ENCODE measurements at places on chromosomes 4 and X. TPM values are rescaled to one million over a fixed set of nuclear protein-coding genes. Genes with fewer than 3 reads are reported as not detected.

- no peaks in the 10 kb centered on the region for H3K27me3 ChIP-seq
- H3K4me3 ChIP-seq = no peak overlapping the region
- no peak overlapping the region for H3K27ac ChIP-seq
- no peak for DNase-seq
- H3K4me1 ChIP-seq = no peaks in the 10 kb centered on the region
- H3K36me3 ChIP-seq = no peaks in the 10 kb centered on the region
These were observed 159.2 kb upstream of the NDST4 start for GRCh38 chr4:115272594-115272993.

- H3K36me3 ChIP-seq = no peaks in the 10 kb centered on the region
- H3K4me3 ChIP-seq = no peak overlapping the region
- H3K27me3 ChIP-seq = no peaks in the 10 kb centered on the region
These were observed 412.4 kb downstream of the DMD start for GRCh38 chrX:32798990-32799389.

DNA sequence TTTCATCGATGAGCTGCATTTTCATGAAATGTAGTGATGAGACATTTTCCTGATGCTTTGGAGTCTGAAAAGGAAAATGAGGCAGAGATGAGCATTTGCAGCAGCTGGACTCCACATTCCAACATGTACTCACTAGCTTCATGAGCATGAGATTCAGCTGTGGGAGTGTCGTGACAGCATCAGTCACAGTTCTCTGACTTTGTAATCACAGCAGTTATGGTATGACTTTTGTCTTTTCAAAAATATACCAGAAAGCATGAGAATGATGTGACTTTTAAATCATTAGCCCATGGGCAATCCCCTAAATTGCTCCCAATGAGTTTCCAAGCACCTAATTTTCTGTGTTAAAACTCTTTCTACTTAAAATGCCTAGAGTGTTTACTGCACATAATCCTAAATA lies 18.3 kb upstream of the MSL3 start:
- DNase-seq = no peak
- H3K27me3 ChIP-seq = no peaks in the 10 kb centered on the region
- no peaks in the 10 kb centered on the region for H3K36me3 ChIP-seq

GRCh38 chr4:143455211-143455610 lies 58.3 kb upstream of the SMARCA5 start:
- H3K27me3 ChIP-seq = no peaks in the 10 kb centered on the region
- no peak overlapping the region for H3K27ac ChIP-seq
- H3K36me3 ChIP-seq = no peaks in the 10 kb centered on the region
- no peak overlapping the region for H3K4me3 ChIP-seq

DNA sequence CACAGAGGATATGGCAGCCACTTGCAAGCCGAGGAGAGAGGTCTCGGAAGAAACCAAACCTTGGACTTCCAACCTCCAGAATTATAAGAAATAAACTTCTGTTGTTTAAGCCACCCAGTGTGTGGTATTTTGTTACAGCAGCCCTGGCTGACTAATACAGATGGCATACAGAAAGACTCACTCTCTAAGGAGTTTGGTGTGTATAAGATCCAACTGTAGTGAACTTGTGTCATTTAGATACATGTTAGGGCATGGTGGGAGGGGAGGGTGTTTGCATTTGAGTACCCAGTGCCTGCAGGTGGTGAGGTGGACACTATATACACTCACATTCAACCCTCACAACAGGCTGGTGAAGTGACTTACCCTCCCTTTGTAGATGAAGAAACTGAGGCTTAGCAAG lies 233.2 kb upstream of the KLF3 start:
- no peaks in the 10 kb centered on the region for H3K4me1 ChIP-seq
- H3K27me3 ChIP-seq = no peaks in the 10 kb centered on the region
- no peak overlapping the region for H3K27ac ChIP-seq
- no peaks in the 10 kb centered on the region for H3K36me3 ChIP-seq
- no peak overlapping the region for H3K4me3 ChIP-seq

GRCh38 chr4:128155874-128156456 lies 94.9 kb downstream of the LARP1B start:
- no peaks in the 10 kb centered on the region for H3K36me3 ChIP-seq
- DNase-seq = no peak
- no peak overlapping the region for H3K4me3 ChIP-seq

GRCh38 chrX:108701633-108702032 lies 34.7 kb downstream of the IRS4 start:
- H3K4me1 ChIP-seq = no peaks in the 10 kb centered on the region
- DNase-seq = no peak
- H3K27me3 ChIP-seq = no peaks in the 10 kb centered on the region
- H3K4me3 ChIP-seq = no peak overlapping the region
- no peak overlapping the region for H3K27ac ChIP-seq
- no peaks in the 10 kb centered on the region for H3K36me3 ChIP-seq

DNA sequence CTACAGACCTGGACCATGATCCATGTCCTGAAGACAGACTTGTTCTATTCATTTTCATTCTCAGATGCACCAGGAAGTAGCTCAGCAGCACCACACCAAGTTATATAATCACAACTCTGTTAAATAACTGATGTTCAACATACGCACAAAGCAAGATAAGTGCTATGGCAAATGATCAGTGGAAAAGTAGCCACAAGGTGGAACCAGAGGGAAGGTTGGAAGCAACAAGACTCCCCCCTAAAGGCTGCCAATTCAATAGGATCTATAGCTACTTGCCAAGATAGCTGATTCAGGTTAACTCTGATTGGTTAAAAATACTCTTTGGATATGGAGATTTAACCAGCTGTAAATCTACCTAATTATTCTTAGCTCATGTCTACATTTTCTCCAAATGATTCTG lies 23.7 kb upstream of the FAM47B start:
- H3K36me3 ChIP-seq = no peaks in the 10 kb centered on the region
- no peak overlapping the region for H3K4me3 ChIP-seq
- no peaks in the 10 kb centered on the region for H3K4me1 ChIP-seq

DNA sequence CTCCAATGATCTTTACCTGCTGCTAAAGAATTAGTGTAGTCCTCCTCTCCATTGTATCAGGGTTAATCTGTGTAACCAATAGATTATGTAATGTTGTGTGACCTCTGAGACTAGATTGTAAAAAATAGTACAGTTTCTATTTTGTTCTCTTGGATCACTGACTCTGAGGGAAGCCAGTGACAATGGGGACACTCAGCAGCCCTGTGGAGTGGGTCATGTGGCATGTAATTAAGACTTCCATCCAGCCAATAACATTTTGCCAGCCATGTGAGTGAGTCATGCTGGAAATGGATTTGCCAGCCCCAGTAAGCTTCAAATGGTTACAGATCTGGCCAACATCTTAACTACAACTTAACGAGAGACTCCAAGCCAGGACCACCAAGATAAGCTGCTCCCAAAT lies 332.3 kb downstream of the PTTG2 start:
- H3K4me1 ChIP-seq = no peaks in the 10 kb centered on the region
- DNase-seq = no peak
- no peak overlapping the region for H3K27ac ChIP-seq
- H3K4me3 ChIP-seq = no peak overlapping the region

Gene TDO2
- total RNA-seq = 0.60 TPM

Gene MRFAP1
- 300 TPM for total RNA-seq

Gene SLIT2
- 17.7 TPM for total RNA-seq

Gene MAGEB1
- not detected for total RNA-seq

Gene TLR3
- total RNA-seq = 14.8 TPM

Gene SRPX2
- total RNA-seq = 14.2 TPM

Gene XAGE2
- not detected for total RNA-seq
